Heart left ventricle (tissue), 16 donors: ENCODE measurements at places on chromosomes 4 and X. TPM values are rescaled to one million over a fixed set of nuclear protein-coding genes. Genes with fewer than 3 reads are reported as not detected.

GRCh38 chr4:152949930-152950329, 13.8 kb downstream of the FHDC1 start:
- DNase-seq, result no peak

MAGEA12 gene
- not detected for polyA plus RNA-seq

DNA sequence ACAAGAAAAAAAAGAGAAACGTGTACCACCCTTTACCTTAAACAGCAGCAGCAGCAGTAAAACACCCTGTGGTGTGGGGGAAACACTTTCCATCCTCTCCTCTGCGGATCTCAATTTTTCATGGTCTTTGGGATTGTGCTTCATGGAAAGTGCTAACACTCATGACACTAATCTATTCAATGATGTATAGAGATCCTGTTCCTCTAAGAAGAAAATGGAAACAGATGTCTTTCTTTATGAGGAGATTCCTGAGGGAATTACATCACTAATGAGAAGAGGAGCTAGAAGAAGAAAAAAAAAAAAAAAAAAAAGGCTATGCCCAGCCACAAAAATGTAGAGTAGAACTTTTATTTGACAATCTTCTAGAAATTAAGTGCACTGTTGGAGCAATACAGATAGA, 62.9 kb upstream of the NDST3 start:
- DNase-seq, result no peak

DNA sequence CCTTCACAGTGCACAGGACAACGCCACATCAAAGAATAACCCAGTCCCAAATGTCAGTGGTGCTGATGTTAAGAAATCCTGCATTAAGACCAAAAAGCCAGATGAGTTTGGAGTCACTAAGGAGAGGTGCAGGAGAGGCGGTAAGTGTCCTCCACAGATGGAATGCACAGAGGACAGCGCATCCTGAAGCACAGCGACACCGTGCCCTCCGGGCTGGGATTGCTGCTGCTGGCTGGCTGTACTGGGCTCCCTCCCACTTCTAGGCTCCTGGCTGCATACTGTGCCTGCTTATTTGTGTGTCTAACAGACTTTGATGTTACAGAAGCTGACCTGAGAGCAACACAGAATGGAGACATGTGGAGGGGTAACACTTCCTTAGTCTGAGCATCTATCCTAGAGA, 325.6 kb upstream of the BOD1L1 start:
- no peak for DNase-seq

DNA sequence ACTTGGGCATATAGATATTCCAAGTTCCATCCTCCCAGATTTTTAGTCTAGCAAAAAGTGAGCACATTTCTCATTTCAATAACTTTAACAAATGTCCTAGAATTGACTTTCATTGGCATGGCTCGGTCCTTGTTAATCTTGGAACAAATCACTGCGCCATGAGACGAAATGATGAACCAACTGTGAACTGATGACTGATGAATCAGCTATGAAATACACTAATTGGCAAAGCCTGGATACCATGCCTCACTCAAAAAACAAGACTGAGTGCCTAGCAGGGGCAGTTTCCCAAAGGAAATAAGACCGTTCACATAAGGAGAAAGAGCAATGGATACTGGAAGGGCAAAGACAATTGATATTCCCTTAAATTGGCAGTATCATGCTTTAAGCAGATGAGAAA, 248.6 kb upstream of the VEGFC start:
- no peak for DNase-seq

GRCh38 chrX:13483773-13484172, 85.6 kb upstream of the EGFL6 start:
- no peak for DNase-seq

- no peak for DNase-seq
Observed at GRCh38 chr4:168677063-168677462, 180.2 kb downstream of the PALLD start.

- no peak for DNase-seq
Observed at GRCh38 chr4:5805270-5805669, 87.6 kb downstream of the CRMP1 start.

GRCh38 chr4:125316401-125316790, 1.6 kb downstream of the FAT4 start:
- peak; percentile 52 for DNase-seq

RPL39 gene
- 4,859 TPM for polyA plus RNA-seq

DNA sequence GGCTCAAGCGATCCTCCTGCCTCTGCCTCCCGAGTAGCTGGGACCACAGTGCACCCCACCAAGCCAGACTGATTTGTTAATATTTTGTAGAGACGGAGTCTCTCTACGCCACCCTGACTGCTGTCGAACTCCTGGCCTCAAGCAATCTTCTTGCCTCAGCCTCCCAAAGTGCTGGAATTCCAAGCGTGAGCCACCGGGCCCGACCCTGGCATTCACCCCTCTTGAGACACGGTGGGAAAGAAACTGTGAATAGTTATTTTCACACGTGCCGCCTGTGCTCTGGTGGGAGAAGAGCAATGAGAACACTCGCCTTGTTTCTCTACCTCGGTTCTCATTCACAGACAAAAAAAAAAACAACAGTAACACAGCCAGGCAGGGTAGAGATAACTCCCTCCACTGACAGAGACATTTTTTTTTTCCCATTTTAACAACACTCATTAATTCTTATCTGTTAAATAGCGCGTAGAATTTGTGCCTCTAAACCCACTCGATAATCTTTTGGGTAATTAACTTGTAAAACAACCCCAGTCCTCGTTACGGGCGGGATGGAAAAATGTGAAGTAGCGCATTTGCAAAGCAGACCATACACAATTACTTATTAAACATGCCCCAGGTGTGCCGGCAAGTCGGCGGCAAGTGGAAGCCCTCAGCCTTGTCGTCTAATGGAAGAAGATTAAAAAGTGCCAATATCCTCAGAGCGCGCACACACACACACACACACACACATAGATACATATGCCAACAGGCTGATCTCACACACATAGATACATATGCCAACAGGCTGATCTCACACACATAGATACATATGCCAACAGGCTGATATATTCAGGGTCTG, 103.3 kb downstream of the DHRSX start:
- DNase-seq, result no peak

CLGN gene
- polyA plus RNA-seq, result 41.6 TPM

GRCh38 chr4:104351706-104352105, 143.0 kb downstream of the CXXC4 start:
- DNase-seq, result no peak

- no peak for DNase-seq
Observed at GRCh38 chr4:38141808-38142500, 181.8 kb downstream of the PTTG2 start.

FRAS1 gene
- 0.57 TPM for polyA plus RNA-seq

DNA sequence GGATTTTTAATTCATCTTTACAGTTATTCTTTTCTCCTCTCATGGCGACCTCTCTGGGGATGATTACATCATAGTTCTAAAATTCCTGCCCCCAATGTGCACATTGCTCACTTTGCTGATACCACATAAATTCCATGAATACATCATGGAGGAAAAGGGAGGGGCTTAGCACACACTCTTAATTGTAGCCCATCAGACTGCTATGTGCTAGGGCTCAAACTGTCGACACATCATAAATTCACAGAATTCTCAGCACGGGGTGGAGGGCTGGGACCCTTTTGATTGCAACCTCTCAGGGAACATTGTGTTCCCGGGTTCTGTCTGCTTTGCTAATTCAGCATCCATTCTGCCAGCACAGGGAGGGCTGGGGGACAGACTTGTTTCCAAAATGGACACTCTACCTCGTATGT, 592.9 kb downstream of the BCOR start:
- DNase-seq, result no peak

GRCh38 chr4:40367451-40367850, 32.3 kb downstream of the CHRNA9 start:
- no peak for DNase-seq

INTS6L gene
- 2.6 TPM for polyA plus RNA-seq

FGFBP1 gene
- not detected for polyA plus RNA-seq
